ENCODE measurements at places on chromosomes 1 and 21.

GRCh38 chr21:38664315-38664714, 141.4 kb upstream of the ETS2 start:
- DNase-seq = no peak

- peak; percentile 70 for DNase-seq
These were observed 17.0 kb downstream of the KLHDC8A start for GRCh38 chr1:205339717-205340116.

- no peak for DNase-seq
These were observed 22.0 kb downstream of the KCNK1 start for GRCh38 chr1:233635765-233636502.

- no peak for DNase-seq
These were observed 21.8 kb downstream of the USP25 start for GRCh38 chr21:15751546-15751945.

DNA sequence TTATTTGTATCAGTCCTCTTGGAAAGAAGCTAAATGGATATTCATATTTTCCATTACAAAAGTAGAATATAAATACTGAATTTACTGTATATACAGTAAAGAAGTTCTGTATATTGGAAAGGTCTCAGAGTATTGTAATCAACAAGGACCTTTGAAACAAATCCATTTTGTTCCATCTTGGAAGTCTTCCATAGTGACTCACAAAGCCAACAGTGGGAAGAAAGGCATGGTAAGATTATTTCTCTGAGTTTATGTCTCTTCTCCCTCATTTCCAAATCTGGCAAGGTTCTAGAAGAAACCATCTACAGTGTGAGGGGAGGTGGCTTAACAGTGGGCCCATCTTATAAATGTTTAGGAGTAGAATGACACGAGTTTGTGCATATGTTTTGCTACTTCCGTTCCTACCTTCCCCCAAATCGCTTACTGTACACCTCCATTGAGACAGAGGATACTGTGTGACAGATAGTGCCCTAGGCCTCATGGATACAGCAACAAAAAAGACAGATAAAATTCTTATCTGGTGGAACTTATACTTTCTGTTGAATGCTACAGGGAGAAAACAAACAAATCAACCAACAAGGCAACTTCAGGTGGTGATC, 22.1 kb upstream of the SSX2IP start:
- DNase-seq = no peak

DNA sequence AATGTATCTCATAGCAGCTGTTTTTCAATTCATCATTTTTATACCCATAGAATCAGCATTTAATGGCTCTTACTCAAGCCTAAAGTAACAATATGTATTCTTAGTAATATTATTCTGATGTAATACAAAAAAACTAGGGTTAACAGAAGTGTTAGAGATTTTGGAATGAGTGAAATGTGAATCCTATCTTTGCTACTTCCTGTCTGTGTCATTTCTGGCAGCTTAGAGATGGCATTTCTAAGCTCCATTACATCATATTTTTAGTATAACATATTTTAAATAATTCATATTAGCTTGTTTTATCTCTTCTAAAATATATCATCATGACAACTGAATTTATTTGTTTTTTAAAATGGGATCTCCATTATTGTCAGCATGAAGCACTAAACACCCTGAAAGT, 90.2 kb downstream of the LRRC7 start:
- no peak for DNase-seq

GRCh38 chr1:7209336-7209735, 424.1 kb downstream of the CAMTA1 start:
- DNase-seq = no peak

DNA sequence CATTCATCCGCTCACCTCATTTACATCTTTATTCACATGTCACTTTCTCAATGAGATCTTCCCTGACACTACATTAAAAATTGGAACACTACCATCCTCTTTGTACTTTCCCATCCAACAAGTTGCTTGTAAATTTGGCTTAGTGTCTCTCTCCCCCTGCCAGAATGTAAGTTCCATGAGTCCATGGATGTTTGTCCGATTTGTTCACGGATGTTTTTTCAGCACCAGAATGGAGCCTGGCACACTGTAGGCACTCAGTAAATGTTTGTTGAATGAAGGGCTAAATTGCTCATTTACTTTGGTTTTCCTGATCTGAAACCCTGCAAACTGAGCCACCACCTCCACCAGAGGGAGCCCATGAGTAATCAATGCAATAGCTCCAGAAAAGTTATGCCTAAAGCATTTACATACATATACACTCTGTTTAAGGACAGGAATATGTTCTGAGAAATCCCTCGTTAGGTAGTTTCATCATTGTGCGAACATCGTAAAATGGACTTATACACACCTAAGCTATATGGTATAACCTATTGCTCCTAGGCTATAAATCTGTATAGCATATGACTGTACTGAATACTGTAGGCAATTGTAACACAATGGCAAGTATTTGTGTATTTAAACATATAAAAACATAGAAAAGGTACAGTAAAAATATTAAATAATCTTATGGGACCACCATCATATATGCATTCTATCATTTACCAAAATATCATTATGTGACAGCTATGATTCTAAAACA, 2.8 kb upstream of the EYA3 start:
- peak; percentile 82 for DNase-seq

DNA sequence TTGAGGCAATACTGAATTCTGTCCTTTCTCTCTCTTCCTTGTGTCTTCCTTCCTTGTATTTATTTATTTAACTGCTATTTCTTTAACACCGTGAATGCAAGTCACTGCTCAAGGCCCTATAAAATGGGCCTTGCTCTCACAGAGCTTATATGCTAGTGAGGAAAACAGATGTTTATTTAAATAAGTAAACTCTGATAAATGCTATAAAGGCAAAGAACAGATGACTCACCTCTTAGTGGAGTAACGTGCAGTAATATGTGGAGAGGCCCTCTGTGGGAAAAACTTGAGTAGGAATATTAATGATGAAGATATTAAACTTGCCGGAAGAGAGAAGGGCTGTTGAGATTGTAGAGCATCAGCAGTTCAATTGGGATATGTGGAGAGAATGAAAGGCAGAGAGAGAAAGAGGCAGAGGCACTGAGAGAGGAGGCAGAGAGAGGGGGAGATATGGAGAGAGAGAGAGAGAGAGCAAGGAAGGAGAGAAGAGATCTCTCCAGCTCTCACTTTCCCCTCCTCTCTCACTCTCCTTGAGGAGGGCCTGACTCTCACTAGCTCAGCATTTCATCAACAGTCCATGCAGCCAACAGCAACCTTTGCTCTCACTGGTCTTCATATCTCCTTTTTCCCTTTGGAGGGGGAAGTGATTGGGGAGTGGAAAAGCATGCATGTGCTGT, 322.2 kb downstream of the LMX1A start:
- no peak for DNase-seq

DNA sequence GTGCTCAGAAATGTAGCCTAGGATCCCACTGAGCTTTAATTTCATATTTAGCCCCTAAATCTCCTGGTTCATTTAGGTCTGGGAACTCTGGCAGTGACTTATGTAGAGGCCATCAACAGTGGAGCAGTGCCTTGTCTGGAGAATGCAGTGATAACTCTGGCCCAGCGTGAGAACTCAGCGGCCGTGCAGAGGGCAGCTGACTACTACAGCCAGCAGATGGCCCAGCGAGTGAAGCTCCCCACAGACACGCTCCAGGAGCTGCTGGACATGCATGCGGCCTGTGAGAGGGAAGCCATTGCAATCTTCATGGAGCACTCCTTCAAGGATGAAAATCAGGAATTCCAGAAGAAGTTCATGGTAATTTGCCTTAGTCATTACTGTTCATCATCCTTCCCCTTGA, 17.8 kb downstream of the GBP6 start:
- DNase-seq = no peak

DNA sequence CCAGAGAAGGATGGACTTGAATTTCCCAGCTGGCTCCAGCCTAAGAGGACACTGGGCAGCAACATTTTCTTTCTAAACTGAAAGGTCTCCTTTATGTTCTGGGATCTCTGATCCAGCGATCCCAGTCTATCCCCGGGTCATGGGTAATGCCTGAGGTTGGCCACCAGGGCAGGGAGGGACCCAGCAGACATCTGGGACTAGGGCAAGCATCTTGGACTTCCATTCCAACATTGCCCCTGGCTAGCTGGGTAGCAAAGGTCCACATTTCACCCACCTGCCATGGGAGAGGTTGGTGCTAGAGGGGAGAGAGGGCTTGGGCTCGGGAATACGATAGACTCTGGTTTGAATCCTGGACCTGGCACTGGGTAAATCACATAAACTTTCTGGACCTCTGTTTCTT, 84.6 kb downstream of the LRRN2 start:
- no peak for DNase-seq

DNA sequence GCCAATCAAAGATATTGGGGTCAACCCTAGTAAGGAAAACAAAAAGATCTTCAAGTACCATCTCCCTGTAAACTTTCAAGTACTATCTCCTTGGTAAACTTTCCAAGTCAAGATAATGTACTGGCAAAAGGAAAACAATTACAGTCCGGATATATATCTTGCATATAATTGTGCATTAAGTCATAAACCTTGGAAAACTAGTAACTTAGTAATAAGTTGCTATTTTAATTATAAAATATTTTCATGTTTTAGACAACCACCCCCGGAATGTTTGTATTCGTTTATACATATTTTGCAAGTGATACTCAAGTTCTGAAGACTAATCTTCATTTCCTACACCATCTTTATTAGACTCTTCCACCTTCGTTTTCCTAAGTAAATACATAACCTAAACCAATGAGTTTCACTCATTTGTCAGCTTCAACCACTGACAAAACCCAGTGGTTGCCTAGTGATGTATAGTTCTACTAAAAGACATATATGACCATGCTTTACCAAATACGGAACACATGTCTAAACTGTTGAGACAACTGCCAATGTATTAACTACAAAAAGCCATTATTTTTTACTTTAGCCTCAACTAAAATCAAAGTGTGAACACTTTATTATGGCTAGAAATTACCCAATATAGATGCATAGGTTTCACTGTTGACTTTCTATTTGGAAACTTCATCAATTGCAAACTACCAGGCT, 1.7 kb downstream of the AKT3 start:
- no peak for DNase-seq

DNA sequence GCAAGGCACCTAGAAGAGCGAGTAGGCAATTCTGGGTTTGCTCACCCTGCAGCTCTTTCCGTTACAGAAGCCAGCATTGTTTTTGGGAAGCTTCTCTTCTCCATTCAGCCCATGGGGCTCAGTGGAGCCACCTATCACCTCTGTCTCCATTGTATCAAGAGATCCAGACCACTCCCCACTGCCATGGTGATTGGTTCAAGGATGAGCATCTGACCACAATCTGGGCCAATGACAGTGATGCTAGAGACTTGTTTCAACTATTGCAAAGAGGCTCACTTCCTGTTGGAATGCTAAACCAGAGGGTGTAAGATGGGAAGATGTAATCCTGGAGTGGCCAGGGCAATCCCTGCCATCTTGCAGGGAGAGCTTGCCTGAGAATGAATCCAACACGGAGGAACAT, 6.6 kb downstream of the SPATA21 start:
- no peak for DNase-seq

GRCh38 chr1:156892190-156893047, 1.1 kb upstream of the PEAR1 start:
- DNase-seq = peak; percentile 88

DNA sequence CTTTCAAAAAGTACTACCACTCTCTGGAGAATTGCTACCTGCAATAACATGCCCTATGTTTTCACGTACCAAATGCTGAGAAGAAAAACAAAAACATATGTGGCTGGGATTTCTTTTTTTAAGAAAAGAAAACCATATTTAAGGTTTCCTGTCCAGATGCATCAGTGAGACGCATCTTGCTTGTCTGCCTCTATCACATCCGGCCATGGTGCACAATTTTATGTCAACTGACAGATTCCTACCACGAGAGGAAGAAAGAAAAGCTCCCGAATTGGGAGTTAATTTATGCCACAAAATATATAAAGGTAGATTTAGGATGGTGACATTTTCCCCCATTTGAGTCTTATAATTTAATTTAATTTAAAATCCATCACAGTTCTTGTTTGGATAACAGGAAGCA, 62.3 kb upstream of the COL24A1 start:
- no peak for DNase-seq

GRCh38 chr1:147052677-147053076, 114.6 kb downstream of the NBPF12 start:
- DNase-seq = no peak

DNA sequence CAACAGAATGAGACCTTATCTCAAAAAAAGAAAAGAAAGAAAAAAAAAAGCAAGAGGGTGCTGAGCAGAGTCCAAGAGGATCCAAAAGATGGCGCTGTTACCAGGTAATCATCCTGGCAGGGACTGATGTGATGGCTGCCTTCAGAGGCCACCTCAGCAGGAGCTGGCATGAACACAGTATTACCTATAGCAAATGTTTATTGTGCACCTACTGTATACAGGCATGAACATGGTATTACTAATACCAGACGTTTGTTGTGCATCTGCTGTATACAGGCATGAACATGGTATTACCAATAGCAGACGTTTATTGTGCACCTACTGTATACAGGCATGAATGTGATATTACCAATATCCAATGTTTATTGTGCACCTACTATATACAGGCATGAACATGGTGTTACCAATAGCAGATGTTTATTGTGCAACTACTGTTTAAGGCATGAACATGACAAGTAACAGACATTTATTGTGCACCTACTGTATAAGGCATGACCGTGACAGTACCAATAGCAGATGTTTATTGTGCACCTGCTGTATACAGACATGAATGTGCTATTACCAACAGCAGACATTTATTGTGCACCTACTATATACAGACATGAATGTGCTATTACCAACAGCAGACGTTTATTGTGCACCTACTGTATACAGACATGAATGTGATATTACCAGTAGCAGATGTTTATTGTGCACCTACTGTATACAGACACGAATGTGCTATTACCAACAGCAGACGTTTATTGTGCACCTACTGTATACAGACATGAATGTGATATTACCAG, 115.1 kb upstream of the TMEM51 start:
- DNase-seq = no peak

DNA sequence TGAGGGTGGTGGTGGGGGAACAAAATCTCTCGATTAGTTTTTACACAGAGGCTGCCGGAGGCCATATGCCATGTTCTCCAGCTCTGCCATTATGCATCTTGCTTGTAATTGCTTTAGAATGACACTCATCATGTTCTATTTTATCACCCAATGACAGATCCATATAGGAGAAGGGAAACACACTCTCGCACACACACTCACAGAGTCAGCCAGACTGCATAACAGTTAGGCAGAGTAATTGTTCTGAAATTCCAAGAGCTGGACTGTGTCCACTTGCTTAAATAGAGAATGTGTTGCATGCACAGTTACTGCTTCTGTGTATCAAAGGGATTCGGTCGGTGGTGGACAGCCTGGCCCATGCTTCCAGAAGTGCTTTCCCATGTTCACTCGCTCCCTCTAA, 30.6 kb downstream of the KCND3 start:
- no peak for DNase-seq

GRCh38 chr1:198128533-198128932, 28.3 kb upstream of the NEK7 start:
- no peak for DNase-seq

DNA sequence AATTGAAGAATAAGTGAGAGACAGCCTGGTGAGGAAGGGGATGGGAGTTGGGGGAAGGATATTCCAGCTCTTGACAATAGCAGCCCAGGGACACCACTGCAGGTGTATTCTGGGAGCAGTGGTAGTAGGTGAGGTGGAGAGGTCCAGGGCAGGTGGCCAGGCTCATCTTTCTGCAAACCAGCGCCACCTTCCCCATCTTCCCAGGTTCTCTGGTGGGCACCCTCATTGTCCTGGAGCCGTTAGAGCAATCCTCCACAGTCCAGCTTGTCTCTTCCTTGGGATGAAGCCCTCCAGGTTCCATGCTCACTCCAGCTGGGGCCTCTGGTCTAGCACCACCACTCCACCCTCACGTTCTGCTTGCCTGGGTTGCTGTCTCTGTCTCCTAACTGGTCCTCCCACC, 97.0 kb downstream of the IER5 start:
- no peak for DNase-seq

- DNase-seq = peak; percentile 7
These were observed 753 bp downstream of the KIF1B start for GRCh38 chr1:10210841-10211804.

Data from stimulated activated effector memory CD8-positive, alpha-beta T cell treated with anti-CD3 and anti-CD28 coated beads, Interleukin-12 subunit alpha, Interleukin-12 subunit beta, amount 100 ng/mL, for 72 hours (primary cell).